Stimulated activated CD8-positive, alpha-beta memory T cell treated with anti-CD3 and anti-CD28 coated beads, Interleukin-15, amount 100 ng/mL, for 4 hours (primary cell): ENCODE measurements at places on chromosomes 7 and 10.

DNA sequence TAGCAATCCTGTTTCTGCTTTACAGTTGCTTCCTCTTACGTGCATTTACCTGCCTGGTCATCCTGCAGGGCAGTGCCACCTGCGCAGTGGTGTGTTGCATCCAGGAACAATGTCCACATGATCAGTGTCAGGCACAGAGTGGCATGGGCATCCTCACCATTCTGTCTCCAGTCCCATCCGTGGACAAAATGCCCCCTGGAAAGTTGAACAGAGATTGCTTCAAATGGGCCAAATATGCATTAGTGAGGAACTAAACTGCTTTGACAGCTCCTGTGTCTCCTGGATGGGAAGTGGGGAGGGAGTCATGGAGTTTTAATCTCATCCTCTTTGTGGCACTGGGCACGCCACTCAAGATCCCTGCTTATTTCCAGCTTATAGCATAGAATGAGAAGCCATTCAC is 151.8 kb downstream of the DPP6 start:
- DNase-seq, result no peak

DNA sequence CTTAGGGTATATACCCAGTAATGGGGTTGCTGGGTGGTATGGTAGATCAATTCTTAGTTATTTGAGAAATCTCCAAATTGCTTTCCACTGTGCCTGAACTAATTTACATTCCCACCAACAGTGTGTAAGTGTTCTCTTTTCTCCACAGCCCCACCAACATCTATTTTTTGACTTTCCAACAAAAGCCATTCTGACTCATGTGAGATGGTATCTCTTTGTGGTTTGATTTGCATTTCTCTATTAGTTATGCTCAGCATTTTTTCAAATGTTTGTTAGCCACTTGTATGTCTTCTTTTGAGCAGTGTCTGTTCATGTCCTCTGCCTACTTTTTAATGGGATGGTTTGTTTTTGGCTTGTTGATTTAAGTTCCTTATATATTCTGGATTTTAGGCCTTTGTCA is 66.4 kb downstream of the MGAM2 start:
- no peak for DNase-seq

- no peak for DNase-seq
Observed at GRCh38 chr7:82745117-82745516, 301.5 kb upstream of the CACNA2D1 start.

- no peak for DNase-seq
Observed at GRCh38 chr10:32982911-32983909, 25.2 kb upstream of the ITGB1 start.

GRCh38 chr7:14687777-14688176 is 214.8 kb downstream of the DGKB start:
- no peak for DNase-seq

DNA sequence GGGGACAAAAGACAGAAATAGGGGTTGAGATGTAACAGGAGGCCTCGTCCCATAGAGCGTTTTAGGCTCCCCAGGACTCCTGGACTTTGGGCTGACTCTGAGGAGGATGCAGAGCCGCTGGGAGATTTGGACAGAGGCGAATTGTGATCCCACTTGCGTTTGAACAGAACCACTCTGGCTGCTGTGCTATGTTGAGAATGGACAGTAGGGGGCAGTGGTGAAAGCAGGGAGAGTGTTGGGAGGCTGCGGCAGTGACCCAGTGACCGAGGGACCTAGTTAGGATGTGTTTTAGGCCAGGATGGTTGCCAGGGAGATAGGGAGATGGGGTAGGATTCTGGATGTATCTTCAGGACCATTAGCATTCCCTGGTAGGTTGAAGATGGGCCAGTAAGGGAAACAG is 271.6 kb downstream of the CCDC3 start:
- no peak for DNase-seq
